ENCODE measurements at places on chromosomes 2 and 18.
A peak's percentile ranks its signal among the peaks of the same experiment; 100 is the strongest.

- no peak for DNase-seq
Measured at GRCh38 chr2:24163601-24164000, 11.3 kb upstream of the FAM228A start.

GRCh38 chr2:42224422-42225067 is 55.4 kb downstream of the EML4 start:
- DNase-seq, result no peak

DNA sequence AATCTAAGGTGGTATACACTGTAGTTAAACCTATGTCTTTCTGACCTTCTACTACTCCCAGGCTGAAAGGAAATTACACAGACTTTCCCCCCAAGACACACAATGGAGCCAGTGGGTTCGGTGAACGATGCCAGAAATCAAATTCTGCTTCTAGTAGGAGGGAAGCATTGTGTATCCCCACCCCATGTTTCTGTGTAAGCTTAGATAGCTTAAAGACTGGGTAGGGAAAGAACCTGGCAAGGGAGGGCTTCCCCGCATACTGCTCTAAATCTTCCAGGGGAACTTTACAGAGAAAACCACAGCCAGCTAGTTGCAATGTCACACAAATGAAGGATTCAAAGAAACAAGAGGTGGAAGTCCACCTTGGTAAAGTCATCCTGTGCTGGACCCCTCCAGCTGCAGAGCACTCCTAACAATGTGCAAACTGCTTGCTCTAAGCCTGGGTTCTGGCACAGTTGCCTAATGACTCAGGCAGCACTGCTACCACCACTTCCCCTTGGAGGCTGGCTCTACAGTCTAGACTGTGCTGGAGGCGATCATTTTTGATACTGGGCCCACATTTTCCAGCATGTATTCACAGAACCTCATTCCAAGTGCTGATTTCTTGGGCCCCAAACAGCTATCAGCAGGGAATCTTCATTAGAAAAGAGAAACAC is 47.5 kb downstream of the TRIB2 start:
- no peak for DNase-seq

- DNase-seq, result no peak
Measured at GRCh38 chr2:28117104-28117596, 226.6 kb downstream of the BABAM2 start.

DNA sequence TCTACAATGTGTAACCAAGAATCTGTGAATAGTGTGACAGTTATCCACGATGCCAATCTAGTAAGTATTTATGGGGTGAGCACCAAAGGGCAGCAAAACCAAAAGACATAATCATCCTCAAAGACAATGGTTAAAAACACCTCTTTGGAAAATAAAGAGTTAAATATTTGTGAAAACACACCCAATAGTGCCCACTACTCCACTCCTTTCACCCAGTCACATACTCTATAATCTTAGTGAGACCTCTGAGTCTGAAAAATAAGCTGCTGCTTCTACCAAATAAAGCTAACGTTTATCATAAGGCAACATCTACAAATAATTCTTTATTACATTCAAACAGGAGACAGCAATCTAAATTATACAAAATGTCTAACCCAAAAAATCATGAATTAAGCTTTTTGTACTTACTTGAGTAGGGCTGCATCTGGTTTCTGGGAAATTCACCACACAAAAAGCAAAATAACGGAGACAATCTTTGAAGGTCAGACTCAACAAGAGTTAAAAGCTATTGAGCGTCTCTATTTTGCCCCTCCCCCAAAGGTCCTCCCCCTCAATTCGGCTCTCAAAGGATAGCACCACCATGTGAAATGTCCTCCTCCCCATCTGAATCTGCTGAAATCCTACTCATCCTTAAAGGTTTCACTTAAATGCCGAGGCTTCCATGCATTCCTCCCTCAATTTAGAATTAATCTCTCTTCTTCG is 2.0 kb downstream of the RAPH1 start:
- no peak for DNase-seq

DNA sequence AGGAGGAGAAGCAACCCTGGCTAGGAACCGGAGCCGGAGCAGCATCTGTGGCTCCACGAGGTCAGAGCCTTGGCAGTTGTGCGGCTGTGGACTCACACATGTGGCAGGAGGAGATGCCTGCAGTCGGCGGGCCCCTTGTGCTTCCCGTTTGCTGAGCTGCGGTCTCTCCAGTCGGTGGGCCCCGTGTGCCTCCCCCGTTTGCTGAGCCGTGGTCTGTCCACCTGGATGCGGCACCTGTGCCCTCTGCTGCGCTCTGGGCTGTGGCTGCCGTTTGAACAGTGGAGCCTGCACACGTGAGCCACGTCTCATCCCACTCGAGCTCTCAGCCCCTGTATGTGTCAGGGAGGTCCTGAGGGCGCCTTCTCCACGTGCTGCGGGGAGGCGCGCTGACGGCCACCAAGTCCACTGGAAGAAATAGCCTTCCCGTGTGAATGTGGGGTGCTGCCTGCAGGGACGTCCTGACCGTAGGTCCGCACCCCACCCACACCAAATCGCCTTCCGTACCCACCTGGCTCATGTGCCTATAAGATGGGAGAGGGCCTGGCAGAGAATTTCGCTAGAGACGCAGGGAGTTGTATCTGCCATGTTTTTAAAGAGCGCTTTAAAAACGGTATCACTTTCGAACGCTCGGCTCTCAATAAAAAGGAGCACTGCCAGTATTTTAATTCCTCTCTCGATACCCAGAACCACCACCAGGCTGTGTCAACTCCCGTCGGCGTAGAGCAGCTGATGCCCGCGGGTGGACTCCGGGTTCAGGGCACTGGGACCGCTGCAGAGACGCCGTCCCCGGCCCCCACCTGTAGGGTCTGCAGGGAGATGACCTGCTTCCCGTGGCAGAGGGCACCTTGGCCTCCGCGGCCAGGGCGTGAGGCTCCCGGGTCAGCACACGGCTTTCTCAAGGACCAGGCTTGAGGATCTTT is 117.0 kb downstream of the NFATC1 start:
- DNase-seq, result peak; percentile 1

GRCh38 chr18:295756-296490 is 28.1 kb upstream of the THOC1 start:
- no peak for DNase-seq

DNA sequence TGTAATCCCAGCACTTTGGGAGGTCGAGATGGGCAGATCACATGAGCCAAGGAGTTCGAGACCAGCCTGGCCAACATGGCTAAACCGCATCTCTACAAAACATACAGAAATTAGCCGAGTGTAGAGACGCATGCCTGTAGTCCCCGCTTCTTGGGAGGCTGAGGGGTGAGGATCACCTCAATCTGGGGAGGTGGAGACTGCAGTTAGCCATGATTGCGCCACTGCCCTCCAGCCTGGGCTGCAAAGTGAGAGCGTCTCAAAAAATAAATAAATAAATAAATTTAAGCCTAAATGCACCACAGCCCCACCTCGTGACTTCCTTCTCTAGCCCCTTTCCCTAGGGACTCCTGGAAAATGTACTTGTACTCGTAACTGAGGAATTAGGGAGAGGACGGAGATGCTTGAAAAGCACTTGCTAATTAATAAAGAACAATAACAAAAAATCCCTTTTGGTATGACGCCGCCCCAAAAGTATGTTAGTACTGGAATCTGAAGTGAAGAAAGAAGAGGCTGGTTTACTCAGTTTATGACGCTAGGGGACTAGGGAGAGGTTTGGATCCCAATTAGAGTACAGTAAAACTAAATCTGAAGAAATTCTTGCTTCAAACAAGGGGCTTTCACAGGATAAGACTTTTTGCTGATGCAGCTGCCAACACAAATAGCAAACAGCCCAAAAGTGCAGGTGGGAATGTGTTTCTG is 887 bp upstream of the ZNF396 start:
- DNase-seq, result no peak

DNA sequence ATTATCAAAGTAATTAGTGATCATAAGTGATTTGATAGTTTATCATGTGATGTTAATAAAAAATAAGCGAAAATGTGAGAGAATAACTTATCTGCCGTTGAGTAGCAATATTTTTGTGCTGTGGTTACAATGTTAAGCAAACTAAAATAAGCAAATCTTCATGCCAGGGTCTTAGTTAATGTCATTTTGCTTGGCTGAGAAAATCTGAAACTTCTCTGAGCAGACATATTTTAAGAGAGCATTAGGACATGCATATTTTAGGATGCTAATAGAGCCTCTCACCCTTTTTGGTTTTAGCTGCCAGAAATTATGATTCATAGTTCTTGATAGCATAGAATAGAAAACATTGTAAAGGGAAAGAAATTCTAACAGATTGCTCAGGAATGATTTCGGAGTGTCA is 233.5 kb upstream of the ZEB2 start:
- no peak for DNase-seq

DNA sequence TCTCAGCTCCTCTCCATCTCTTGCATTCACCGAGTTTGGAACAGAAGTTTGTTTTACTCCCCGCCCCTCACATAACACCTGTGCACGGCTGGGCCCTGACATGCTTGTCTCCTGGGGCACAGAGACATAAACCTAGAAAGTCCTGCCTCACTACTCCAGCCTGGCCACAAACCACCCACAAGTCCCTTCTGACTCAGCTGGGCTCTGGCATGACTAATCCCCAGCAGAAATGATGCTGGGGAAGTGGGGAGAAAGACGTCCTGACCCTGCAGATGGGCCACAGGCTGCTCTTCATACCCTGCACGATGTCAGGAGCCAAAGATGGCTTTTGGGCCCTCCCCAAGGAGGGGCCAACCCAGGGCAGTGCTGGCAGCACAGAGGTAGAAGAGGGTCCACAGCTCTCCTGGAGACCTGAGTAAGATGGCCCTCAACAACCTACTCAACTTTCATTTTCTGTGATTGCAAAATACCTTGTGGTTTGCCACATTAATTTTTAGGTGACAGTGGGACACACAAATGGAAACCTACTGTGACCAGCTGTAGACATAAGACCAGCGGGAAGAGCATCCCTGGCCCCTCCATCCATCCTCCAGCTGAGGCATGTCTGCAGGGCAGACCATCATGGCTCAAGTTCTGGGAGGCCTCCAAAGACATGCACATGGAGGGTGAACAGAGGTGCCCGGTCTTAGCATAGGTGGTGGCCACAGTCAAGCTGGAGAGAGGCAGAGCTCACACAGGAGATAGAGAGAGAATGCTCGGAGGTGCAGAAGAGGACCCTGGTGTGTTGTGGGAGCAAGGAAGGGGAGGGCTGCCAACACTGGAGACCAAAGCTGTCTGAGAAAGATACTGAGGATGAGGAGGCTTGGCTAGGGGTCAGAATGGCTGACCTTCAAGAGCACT is 40.0 kb downstream of the DNMT3A start:
- peak; percentile 76 for DNase-seq

- DNase-seq, result no peak
Measured at GRCh38 chr2:240229603-240230235, 89.3 kb upstream of the OTOS start.

DNA sequence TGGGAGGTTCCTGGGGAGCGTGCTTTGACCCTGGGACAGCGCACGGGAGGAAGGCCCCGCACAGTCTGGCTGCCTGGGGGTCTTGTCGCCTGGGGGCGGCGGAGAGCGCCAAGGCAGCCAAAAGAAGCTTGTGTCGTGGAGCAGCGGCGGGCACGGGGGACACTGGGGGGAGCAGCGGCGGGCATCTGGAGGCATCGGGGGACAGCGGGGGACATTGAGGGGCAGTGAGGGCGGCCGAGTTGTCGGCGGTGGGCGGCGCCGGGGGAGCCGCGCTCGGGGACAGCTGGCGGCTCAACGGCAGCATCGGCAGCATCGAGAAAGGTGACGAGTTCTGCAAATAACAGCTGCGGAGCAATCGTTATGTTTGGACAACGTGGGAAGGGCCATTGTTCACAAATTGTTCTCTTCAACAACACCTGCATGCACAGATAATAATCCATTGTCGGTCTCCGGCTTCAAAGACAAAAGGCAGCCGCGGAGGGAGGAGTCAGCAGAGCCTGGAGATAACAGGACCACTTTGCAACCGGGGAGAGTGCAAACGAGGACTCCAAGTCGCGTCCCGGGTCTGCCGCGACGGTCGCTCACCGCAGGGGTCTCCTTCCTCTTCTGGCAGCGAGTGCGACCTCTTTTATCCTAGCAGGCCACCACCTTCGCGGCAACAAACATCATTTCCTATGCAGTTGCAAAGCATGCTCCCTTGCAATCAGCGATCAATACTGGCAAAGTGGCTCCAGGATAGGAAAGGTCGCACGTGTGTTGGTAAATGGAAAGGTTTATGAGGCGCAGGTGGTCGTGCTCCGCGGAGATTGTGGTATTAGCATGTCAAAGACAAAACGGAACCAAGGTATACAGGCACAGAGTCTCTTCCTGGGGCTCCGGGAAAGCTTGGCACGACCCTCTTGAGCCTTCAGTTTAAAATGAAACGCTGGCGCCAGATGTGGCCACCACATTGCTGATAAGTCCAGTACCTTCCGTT is 132.3 kb upstream of the DLX2 start:
- DNase-seq, result peak; percentile 23

DNA sequence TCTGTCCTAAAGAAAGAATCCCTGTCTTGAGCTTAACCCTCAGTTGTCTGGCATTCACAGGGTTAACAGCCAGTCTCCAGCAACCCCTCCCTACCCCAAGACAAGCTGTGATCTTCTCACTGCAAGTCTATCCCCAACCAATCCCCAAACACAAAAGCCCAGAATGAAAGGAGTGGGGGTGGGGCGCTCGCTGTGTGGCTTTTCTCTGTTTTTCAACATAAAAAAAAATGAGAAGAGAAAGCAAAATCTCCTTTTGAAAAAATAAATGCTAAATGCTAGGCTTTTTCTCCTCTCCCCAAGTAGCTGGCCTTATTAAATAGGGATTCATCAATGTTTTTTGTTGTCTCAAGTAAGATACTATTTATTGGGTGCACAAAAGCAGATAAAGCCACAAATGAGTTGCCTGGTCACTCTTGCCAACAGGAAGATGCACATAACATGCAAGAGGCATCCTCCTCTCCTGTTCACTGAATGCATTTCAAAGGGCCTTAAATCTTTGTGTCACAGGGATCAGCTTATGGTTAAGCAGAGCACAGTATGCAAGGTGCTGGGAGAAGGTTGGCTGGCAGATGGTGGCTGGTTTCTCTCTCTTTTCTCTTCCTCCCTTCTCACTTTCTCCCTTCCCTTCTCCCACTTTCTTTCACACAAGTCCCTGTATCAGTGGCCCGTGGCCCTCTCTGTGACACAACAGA is 225.6 kb downstream of the CMPK2 start:
- DNase-seq, result no peak

DNA sequence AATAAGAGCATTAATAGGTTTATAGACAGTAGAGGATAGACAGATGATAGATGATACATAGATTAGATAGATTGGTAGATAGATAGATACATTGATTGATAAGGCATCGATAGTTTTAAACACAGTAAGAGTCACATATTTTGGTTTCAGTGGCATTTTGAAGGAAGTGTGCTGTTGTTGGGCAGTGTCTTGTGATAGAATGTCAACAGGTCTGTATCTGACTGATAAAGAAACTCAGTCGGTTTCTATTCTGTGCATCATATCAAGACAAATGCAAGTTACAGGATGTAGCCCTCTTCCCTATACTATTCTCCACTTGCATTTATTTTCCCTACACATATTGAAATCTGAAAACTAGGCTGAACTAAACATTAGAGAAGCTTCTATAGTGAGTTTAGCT is 1229.0 kb upstream of the ZEB2 start:
- DNase-seq, result no peak

DNA sequence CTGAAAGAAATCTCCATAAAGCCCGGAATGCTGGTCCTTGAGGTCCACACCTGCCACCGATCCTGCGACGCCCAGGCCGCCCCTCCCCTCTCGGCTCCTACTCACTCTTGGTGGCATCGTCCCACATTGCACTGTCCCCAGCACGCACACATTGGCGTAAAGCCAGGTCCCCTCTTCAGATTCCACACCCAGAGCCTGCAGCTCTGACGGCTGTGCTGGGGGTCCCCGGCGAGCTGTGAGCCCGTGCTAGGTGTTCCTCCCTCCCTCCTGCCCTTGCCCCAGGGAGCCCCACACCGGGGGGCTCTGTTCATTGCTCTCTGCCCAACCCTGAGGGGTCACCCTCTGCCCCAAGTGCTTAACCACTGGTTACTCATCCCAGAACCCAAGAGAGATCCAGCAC is 8.5 kb downstream of the TPO start:
- DNase-seq, result no peak

Measured in stimulated activated CD4-positive, alpha-beta T cell treated with anti-CD3 and anti-CD28 coated beads, Interleukin-4, amount 100 ng/mL, for 24 hours (primary cell).